ENCODE measurements at places on chromosomes 2 and 18.

DNA sequence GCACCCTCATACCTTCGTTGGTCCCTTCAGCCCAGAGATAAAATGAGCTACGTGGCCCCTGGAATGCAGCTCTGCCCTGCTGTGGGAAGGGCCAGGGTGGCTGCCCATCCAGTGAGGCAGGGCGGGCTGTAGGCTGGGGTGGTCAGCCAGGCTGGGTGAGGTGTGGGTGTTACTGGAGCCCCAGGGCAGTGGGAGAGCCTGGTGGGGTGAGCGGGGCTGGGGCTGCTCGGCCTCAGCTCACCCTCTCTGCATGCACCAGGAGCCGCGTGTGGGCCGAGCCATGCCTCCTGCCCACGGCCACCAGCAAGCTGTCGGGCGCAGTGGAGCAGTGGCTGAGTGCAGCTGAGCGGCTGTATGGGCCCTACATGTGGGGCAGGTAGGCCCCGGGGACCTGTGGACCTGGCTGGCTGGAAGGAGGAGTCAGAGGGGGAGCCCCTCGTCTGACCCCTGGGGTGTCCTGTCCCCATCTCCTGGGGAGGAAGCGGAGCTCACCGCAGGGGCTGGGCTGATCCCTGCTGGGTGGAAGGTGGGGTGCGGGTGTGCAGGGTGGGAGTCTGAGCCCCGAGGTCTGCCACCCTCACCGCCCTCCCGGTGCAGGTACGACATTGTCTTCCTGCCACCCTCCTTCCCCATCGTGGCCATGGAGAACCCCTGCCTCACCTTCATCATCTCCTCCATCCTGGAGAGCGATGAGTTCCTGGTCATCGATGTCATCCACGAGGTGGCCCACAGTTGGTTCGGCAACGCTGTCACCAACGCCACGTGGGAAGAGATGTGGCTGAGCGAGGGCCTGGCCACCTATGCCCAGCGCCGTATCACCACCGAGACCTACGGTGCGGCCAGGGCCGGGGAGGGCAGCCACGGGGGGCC, 5.5 kb downstream of the RNPEPL1 start:
- no peak for DNase-seq

DNA sequence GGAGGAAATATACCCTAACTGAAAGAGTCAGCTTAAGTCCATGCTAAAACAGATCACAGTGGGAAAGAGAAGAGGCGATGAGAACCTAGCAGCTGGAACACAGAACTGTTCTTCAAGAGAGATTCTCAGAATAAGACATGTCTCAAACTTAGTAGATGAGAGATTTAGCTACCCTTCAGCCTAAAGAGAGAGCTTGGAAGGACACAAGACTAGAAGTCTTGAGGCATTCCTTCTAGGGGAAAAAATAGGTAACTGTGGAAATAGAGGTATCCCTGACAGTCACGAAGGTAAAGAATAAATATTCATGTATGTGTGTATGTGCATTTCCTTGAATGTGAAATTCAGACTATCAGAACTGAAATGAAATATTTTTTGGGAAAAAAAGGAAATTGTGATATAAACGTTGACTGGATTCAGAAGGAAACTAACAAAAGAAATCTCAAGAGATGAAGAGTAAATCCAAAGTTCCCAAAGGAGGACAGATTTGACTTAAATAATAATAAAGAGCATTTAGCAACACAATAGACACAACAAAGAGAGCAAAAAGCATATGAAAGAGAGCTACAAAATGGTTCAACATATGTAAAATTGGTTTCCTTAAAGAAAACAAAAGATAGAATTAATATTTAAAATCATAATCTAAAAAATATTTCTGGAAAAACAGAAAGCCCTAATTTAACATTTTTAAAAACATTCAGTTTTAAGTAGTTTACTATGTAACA, 258.7 kb downstream of the LRP1B start:
- no peak for DNase-seq

- no peak for DNase-seq
These were observed 219.2 kb downstream of the FHOD3 start for GRCh38 chr18:36516726-36517125.

DNA sequence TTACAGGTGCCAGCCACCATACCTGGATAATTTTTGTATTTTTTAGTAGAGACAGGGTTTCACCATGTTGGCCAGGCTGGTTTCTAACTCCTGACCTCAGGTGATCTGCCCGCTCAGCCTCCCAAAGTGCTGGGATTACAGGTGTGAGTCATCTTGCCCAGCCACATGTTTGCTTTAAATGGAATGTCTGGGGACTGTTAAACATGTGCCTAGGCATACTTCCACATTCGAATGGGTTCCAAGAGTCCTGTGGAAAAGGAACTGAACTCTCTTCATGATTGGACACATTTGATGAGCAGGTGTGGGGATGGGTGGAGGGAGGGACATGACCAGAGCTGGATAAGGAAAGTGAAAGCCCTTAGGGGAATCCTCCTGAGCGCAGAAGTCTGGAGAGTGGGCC, 58.4 kb upstream of the GREB1L start:
- DNase-seq: no peak

GRCh38 chr2:208541989-208542464, 135.4 kb downstream of the PTH2R start:
- peak; percentile 21 for DNase-seq

DNA sequence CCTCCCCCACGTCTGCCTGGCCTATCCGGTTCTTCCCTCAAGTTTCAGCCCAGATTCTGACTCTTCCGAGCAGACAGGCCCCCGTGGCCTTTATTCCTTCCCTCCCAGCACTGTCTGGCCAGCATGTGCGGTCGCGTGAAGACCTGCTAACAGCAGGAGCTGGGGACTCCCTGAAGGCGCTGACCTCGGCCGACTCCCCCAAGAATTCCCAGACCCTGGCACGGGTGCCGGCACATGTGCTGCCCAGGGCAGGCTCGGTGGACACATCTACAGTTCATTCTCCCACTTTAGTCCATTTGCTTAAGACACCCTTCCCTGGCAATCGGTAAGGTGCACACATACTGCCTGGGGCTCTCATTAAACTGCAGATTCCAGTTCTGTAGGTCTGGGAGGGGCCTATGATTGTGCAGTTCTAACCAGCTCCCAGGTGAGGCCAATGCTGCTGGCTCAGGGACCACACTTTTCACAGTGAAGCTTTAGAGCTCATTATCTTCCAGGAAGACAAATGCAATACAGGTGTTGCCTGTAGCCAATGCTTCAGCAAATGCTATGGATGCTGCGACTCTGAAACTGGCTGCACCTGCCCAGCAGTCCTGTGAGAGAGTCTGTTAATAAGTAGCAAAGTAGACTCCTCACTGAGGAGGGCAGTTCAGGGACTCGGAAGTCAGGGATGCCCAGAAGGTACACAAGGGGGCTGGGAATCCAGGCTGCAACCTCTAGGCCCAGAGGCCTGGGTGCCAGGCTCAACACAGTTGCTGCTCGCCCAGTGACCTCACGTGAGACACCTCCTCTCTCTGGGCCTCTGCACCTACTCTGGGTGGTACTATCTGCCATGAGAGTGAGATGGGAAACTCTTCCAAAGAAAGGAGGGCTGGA, 45.4 kb upstream of the TAF1B start:
- no peak for DNase-seq

GRCh38 chr2:76298041-76298440, 587.3 kb upstream of the GCFC2 start:
- no peak for DNase-seq

GRCh38 chr2:236252602-236253001, 11.6 kb downstream of the ASB18 start:
- DNase-seq: no peak

DNA sequence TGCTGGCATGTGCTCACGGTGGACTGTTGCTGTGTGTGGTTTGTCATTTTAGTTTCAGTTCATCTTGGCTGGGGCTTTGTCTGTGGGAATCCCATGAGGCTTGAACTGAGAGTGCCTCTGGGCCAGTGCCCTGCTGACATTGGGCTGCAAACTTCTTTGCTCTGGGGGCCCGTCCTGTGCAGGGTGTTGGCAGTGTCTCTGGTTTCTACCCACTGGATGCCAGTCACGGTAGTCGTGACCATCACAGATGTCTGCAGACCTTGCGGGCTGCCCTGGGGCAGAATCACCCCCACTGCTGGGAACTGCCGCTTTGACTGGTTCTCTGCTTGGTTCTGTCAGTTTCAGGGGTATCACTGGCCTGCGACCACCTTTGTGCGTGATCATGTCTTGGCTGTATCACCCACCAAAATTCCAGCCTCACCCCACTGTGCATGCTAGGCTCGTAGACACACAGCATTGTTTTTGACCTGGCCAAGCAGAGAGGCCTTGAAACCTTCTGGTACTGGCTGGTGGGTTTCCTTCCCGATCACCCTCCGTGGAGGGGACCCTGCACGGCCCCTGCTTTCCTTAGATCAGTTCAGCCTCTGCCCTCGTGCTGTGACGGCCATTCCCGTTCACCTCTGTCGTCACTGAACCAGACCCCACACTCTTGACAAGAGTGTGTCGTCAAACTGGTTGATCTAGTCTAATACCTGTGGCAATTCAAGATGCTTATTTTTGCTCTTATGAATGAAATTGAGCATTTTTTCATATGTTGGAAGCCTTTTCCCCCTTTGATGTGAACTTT, 57.6 kb downstream of the KCNG2 start:
- no peak for DNase-seq

DNA sequence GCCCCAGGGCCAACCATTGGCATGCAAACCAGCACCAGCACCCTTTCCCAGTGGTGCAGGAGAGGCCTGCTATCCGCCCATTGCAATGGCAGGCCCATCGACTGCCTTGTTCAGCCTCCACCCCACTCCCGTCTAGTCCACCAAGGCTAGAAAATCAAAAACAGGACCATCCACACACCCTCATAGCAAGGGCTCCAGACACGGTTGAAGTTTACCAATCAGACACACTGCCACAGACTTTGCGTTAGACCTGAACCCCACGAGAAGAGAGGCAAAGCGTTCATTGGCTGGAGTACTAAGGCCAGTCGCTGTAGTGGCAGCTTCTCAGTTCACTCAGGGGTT, 95.3 kb upstream of the TEX51 start:
- DNase-seq: no peak

DNA sequence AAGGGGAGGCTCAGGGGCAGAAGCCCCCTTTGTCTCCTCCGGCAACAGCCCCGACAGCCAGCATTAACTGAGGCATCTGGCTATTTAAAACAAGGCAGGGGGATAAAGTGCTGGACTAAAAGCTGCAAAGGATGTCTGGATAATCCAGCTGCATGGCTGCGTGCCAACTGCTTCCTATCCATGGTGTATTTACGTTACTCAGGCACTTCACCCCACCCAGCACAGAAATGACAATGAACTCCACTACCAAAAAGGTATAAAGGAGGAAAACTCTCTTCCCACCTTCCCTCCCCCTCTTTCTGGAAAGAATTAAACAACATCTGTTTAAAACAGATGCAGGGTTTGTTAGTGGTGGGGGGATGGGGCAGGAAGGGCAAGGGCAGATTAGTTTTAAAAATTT, 82.5 kb downstream of the SPRED2 start:
- DNase-seq: peak; percentile 49

GRCh38 chr2:101771227-101771902, 73.9 kb downstream of the MAP4K4 start:
- no peak for DNase-seq
